Activated CD4-positive, alpha-beta T cell treated with anti-CD3 and anti-CD28 coated beads, Interleukin-2, Interleukin-6, amounts not matched to agents 100 ng/mL and 50 ng/mL, durations not matched to agents 16 hours and 8 hours (primary cell): ENCODE measurements at places on chromosomes 6 and 20.

DNA sequence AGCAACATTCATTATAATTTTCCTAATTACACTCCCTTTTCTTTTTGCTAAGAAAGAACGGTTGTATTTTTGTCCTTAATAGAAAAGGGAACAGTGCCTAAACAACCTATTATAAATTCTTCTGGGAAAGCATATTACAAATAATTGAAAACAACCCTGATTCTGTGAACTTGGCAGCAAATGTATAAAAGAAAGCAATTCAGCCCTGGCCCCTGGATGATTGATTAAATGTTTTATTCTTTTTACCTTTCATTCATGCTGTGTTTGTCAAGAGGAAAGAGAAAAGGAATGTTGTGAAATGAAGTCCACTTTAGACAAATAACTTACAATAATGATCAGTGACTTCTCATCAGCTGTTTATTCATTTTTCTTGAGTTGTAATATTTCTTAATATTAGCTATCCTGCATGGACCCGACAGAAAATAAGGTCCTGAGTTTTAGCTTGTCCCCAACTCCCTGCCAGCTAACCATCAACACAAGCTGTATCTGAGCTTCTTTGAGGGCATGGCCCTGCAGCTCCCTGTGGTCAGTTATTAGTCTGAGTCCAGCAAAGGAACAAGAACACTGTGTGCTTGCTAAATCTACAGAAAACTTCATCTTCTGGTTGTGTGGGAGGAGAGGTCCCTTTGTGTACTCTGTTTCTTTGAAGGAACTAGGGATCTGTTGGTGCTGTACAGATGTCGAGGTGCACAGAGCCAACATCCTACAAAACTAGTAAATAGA, 248.2 kb downstream of the LAMA2 start:
- DNase-seq: no peak

DNA sequence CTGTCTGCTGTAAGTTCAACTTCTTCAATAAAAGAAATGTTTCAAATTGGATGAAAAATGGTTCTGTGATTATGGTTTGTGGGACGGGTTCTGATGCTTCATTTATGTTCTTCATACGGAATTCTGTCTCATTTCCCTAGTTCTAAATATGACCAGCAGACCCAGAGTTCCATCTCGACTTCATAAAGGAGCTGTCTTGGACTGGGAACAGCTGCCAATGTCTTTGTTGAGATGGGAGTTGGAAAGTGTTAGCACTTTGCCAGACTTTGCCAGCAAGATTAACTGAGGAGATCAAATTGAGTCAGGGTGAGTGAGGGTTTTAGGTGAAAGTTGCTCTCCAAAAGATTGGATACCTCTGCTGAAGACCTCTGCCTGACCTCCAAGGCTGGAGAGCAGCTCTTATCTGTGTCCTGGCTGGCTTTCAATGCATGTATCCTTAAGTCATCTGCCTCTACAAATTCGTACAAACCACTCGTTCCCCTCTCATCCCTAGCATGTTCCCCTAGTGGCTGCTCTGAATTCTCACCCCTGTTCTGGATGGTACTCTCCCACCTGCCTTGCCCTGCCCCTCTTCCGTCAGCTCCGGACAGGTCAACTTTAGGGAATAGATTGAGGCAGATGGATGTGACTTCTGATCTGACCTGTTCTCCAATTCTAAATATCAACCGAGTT, at the start of gene EFCAB8:
TSS of gene EFCAB8 (plus strand) at position 223 of the 672 bp plus-strand sequence. CDS start 4,870 bp downstream, outside the sequence.
- no peak for DNase-seq

- no peak for DNase-seq
Measured at GRCh38 chr20:19838468-19838867, 80.4 kb downstream of the RIN2 start.

- DNase-seq: no peak
Measured at GRCh38 chr6:166784691-166785090, 157.6 kb upstream of the RPS6KA2 start.

- no peak for DNase-seq
Measured at GRCh38 chr20:25194333-25194972, 1.1 kb upstream of the ENTPD6 start.

DNA sequence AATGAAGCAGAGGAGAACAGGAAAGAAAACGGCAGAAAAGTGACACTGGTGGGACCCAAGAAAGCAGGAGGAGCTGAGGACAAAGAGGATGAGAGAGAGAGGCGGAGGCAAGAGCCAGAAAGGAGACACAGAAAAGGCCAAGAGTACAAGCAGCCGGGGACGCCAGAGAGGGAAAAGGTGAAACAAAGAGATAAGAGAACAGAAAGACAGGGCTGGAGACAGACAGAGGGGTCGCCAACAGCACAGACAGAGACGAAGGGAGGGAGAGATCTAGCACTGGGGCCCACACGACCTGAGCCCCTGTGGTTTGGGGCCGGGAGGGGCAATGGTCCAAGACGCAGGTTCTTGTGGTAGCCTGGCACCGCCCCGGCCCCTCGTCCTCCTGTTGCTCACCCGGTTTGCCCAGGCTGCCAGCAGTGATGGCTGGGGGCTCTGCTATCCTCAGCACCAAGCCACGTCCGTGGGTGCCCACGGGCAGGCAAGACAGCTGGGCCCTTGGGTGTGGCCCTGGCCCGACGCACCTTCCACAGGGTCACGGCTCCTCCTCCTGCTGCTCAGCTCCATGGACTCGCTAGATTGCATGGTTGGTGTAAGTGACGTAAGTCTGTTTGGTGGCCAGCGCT, 123.5 kb downstream of the GRM4 start:
- DNase-seq: no peak

DNA sequence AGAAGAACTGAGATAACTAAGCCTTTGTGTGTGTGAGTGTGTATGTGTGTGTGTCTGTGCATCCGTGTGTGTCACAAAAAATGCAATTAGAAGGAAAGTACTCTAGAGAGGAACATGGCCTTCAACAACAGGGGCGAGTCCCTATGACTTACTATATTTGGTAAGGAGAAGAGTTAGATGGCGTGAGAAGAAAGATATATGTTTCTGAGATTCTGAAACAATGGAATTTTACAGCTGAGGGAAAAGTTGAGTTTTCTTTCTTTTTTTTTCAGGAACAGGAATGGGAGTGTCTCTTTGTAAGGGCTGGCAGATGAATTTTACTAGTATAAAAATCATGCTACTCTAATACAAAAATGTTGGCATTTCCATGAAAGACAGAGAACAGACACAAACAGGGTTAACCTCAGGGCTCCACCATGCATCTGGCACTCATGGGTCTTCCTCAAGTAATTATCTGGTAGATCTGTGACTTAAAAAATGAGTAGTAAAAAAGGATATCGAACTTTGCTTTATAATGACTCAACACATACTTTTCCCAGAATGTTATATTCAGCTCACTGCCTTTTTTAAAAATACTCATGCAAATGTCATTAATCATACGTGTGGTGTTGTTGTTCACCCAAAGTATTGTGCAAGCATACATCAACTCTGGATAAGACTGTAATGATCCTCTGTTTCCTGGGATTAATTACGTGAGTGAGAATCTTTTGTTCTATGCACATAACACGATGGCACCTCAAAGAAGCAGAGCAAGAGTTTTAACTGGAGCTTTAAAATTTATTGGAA, 12.8 kb upstream of the SASH1 start:
- no peak for DNase-seq

DNA sequence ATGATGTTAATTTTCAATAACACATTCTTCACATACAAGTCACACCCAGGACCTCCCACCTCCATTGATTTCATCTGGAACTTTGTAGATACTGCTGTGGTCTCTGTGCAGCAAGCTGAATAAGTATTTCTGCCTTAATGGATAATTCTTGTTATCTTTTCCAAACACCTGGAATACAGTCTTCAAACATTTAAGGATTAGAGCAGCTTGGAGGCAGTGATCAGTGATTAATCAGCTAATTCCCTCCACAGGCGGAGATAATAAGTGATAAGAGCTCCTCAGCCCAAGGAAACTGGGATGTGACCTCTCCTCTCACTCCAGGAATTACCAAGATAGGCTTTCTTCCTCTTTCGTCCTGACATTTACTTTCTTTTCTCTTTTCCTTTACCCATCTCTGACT, 110.7 kb downstream of the FIG4 start:
- DNase-seq: no peak

DNA sequence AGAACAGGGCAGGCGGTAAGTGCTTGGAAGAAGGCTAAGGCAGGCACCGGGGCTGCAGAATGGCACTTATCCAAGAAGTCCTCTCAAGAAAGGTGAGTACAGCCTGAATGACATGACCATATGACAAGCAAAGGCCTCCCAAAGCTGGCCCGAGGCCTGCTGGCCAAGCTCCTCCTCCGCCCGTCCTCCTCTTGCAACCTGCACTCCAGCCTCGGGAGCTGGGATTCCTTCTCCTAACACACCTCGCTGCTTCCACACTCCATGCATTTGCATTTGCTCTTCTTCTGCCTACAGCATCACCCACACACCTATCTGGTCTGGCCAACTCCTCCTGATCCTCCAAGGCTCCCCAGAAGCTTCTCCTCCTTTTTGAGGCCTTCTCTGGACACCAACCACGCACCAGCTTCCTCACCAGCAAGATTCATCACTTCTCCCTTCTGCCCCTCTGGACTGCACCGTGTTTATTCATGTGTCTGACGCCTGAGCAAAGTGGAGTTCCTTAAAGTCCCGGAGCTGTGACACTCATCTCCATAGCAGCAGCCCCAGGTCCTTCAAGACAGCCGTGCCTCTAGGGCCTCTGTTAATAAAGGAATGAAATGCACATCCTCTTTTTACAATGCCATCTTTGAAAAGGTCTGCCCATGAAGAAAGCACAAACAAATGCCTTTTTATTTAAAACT, 32.3 kb downstream of the CNKSR3 start:
- no peak for DNase-seq

- DNase-seq: no peak
Measured at GRCh38 chr6:149513915-149514314, 29.1 kb upstream of the ZC3H12D start.

DNA sequence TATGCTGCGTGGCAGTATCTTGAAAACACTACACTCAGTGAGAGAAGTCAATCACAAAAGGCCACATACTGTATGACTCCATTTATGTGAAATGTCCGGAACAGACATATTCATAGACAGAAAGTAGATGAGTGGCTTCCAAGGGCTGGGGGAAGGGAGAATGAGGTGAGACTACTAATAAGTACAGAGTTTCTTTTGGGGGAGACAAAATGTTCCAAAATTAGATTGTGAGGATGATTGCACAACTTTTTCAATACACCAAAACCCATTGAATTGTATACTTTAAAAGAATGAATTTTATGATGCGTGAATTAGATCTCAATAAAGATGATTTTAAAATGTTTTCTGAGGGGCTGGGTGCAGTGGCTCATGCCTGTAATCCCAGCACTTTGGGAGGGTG, 9.2 kb upstream of the SPO11 start:
- no peak for DNase-seq

- no peak for DNase-seq
Measured at GRCh38 chr6:119030759-119031158, 47.7 kb downstream of the FAM184A start.

DNA sequence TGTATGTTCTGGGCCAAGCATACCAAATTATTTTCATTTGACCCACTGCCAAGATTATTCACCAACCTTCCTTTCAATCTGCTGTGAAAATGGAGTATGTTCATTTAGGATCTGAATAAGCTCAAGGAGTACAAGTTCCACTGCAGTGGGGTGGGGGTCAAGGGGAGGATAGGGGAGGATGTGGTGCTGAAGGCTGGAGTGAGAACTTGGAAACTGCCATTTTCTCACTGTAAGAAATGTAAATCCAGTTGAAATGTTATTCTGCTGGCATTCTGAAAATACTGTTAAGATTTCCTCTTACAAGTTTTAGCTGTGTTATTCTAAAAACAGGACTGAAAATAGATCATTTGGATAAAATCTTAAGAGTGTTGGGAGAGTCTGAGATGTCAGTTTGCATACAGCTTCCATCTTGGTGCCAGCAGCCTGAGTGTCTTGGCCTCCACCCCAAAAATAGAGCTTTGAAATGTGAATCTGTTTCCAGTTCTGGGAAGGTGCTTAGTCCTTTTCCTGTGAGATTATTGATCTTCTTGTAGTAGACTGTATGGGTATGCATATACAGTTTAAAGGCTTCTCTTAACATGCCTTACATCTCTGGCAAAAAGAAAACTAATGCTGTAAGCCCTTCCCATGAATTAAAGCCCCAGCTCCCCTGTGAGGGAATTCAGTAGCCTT, 84.3 kb downstream of the CTNNBL1 start:
- no peak for DNase-seq

GRCh38 chr6:165967810-165968407, 199.7 kb downstream of the TBXT start:
- no peak for DNase-seq

- DNase-seq: no peak
Measured at GRCh38 chr6:163311830-163312229, 102.7 kb upstream of the QKI start.

GRCh38 chr6:12714022-12714421, 2.5 kb upstream of the PHACTR1 start:
- DNase-seq: no peak

DNA sequence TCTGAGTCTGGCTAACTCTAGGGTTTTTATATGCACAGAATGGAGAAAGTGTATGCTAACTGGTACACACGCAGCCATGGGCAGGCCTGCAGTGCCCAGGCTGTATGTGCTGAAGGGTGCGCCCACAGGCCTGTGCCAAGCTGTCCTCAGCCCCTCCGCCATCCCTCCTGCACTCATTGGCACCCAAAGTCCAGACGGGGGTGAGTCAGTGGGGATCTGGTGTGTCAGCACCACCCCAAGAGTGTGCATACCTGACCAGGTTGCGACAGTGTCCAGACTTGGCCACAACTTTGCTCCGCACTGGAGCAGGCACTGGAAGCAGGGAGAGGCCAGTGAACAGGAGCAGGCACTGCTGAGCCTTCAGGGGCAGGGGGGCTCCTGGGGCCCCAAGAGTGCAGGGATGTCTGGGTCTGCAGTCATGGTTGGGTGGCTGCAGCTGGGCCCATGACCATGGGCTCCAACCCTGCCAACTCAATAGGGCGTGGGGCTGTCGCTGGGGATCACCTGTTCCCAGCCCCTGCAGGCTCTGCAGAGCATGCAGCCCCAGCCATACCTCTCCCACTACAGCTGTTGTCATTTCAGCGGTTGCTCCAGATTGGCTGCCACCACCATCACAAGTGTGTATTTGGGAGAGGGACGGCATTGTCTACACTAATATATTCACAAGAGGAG, 717.8 kb downstream of the EPHA7 start:
- DNase-seq: no peak

- DNase-seq: no peak
Measured at GRCh38 chr20:7379621-7380220, 560.5 kb downstream of the HAO1 start.

- DNase-seq: no peak
Measured at GRCh38 chr6:155708100-155708499, 252.5 kb upstream of the NOX3 start.

DNA sequence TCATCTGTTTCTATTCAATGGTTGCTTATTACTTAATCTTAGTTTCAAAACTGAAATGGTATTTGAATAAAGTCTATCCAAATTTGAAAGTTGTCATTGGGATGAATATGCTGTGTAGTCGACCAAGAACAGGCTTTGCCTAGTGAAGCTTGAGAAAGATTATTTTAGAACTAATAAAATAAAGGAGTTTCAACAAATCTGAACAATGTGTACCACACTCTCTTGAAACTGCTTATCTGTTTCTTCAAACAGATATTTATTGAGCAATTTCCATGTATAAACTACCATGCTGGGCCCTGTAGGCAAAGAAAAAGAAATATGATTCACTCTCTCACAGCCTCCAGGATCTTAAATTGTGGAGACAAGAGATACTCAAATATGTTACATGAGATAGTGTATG, 174.4 kb downstream of the OGFRL1 start:
- DNase-seq: no peak
